Stimulated activated CD4-positive, alpha-beta T cell treated with anti-CD3 and anti-CD28 coated beads, Interleukin-2, amount 100 ng/mL, for 24 hours (primary cell): ENCODE measurements at places on chromosomes 1 and 21.

DNA sequence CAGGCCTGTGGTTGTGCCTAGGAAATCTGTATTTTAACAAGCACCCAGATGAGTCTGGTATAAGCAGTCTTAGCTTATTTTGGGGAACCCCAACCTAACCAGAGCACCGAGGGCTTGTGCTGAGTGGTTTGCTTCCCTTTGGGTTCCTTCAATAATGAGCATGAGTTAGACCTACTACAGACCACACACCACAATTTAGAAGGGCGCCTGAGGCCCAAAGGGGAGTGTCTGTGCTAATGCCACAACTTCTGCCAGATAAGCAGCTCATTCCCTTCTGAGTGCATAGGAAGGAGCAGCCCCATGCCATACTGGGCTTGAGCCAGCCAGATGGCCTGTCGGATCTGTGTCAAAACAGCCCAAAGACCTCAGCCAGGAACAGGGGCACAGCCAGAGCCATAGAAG, 15.4 kb upstream of the LSS start:
- DNase-seq = no peak

DNA sequence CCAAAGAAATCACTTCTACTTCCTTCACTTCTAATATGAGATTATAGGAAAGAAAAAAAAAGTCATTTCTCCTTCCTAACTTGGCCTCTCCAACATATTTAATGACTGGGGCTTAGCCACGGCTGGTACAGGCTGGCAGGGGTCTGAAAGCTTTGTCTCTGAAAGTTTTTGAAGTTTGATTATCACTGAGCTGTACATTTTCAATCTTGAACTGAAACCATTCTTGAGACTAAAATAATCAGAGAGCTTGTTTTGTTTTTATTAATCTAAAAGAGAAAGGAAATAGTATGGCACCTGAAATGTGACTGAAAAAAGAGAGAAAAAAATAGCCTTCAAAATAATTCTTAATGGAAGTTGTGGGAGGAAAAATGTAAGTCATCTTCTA, 3.8 kb upstream of the KRTAP19-8 start:
- no peak for DNase-seq

- DNase-seq = no peak
These were observed 225.3 kb downstream of the VAV3 start for GRCh38 chr1:107739651-107740050.

DNA sequence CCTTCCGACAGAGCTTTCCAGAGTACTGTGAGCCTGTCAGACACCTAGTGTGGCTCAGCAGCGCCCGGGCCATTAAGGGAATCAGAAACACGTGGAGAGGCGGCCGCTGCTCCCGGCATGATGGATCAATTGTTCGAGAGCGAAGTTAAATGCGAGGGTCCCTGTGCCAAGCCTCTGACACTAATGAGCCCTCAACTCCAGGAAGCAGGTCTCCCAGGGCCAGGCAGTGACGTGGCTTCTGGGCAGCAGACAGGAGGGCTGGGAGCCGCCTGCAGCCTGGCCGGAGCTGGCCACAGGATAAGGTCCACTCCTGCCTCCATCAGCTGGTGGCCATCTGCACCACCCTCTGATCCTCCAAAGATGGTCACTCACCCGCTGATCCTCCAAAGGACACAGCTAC, 67.5 kb upstream of the CLDN14 start:
- no peak for DNase-seq

DNA sequence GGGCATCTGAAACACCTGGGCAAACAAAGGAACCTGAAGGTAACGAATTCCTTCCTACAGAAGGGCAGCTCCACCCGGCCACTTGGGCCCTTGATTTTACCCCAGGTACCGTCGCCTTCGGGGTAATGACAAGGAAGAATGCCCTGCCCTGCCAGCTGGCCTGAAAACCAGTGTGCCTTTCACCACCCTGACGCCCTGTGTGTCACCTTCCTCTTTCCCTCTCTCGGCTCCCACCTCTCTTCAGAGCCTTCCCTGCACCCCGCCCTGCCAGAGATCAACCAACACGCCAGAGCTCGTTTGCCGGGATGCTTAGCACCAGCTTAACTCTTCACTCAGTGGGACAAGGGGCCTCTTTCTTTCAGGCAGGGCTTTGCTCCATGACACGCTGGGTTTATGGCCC, 86.0 kb downstream of the SIM2 start:
- no peak for DNase-seq
